Activated CD4-positive, alpha-beta T cell treated with anti-CD3 and anti-CD28 coated beads, Interleukin-2, amount 50 U/mL, for 48 hours (primary cell): ENCODE measurements at places on chromosomes 5 and 9.

GRCh38 chr9:93301911-93302541 lies 118.1 kb downstream of the WNK2 start:
- no peak for DNase-seq

DNA sequence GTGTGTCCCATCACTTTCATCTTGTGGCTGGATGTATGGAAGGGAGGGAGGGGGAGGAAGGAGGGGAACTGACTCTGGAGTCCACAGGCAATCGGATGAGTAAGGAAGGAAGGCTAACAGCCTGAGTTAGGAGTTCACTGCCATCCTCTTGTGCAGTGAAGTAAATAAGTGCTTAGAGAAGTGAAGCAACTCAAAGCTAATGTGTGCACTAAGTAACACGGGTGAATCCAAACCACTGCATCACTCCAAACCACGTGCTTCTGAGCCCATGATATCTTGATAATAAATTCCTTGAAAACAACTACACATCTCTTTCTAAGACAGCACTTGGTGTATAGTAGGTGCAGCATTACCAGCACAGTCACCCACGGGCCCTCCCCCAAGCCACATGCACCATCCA lies 69.6 kb upstream of the OLFM1 start:
- DNase-seq: no peak

- DNase-seq: no peak
These were observed 82.6 kb downstream of the OSTF1 start for GRCh38 chr9:75170898-75171360.

DNA sequence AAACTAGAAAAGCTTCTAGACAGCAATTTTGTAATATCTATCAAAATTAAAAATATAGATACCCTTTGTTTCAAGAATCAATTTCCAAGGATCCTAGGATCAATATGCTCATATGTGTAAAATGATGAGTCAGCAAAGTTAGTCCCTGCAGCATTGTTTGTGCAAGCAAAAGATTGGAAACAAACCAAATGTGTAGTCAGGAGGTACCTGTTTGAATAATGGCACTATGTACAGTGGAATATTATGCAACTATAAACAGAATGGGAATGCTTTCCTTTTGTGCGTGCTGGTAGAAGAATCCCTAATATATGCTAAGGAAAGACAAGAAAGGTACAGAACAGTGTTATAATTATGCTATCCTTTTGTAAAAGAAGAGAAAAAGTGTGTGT lies 58.5 kb upstream of the PJA2 start:
- no peak for DNase-seq

GRCh38 chr5:134989266-134989830 lies 21.6 kb downstream of the CATSPER3 start:
- DNase-seq: no peak

DNA sequence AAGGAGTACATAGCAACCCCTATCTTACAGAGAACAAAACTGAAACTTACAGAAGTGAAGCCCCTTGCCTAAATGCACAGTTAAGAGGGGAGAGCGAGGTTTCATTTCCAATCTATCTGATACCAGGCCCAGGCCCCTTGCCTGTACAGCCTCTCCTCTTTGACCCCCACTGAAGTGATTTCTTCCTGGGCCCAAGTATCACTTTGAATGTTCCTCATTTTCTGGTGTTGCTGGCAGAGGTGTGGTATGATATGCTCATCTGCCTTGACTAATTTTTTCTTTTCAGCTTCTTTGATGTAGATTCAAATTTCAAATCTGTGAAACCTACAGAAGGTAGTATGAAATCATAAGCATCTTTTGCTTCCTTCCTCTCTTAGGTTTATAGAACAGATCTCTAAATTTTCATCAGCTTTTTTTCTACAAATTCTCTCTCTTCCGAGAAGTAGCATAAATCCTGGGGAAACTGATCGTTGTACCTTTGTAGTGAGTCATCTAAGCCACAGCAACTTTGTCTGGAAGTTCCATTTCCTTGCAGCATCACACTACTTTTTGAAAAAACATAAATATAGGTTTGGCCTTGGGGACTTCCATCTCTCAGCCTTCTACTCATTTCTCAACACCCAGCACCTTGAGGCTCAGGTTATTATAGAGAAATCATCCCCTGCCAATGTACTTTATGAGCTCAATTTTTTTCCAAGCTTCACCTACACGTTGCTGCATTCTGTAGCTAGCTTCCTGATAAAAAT lies 402.4 kb upstream of the PTGER4 start:
- peak; percentile 29 for DNase-seq

DNA sequence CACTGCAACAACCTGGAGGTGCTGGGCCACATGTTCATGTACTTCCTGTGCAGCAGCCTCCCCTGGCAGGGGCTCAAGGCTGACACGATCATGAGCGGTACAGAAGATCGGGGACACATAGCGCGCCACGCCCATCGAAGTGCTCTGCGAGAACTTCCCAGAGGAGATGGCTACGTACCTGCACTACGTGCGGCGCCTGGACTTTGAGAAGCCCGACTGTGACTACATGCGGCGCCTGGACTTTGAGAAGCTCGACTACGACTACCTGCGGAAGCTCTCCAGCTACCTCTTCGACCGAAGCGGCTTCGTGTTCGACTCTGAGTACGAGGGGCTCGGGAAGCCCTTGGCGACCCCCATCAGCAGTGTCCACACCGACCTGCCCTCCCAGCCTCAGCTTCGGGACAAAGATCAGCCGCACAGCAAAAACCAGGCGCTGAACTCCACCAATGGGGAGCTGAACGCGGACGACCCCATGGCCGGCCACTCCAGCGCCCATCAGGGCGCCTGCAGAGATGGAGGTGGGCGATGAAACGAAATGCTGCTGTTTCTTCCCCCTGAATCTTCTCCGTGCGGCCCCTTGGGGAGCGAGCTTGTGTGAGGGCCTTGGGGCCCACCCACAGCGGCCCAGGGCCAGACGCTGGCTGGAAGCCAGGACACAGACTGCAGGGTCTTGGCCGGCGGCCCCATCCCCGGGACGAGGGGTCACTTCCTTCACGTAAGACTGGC lies 56.5 kb downstream of the JAK2 start:
- DNase-seq: no peak
